Left ventricle myocardium inferior (tissue), 1 donor: ENCODE measurements at places on chromosomes 4 and X. TPM values are rescaled to one million over a fixed set of nuclear protein-coding genes. Genes with fewer than 3 reads are reported as not detected.

- H3K27me3 ChIP-seq, result no peaks in the 10 kb centered on the region
- no peak for DNase-seq
- no peak overlapping the region for H3K27ac ChIP-seq
- H3K4me1 ChIP-seq, result peaks cover 5% of the 10 kb centered on the region
- H3K36me3 ChIP-seq, result peaks cover 33% of the 10 kb centered on the region
- no peak overlapping the region for H3K4me3 ChIP-seq
These were observed 77.1 kb downstream of the TBCK start for GRCh38 chr4:106238820-106239420.

- H3K27ac ChIP-seq, result no peak overlapping the region
- no peak overlapping the region for H3K4me3 ChIP-seq
- H3K36me3 ChIP-seq, result no peaks in the 10 kb centered on the region
- H3K27me3 ChIP-seq, result no peaks in the 10 kb centered on the region
- no peak for DNase-seq
These were observed 65.8 kb downstream of the BCOR start for GRCh38 chrX:40031911-40032310.

- peaks cover 49% of the 10 kb centered on the region for H3K27me3 ChIP-seq
- no peaks in the 10 kb centered on the region for H3K36me3 ChIP-seq
- H3K27ac ChIP-seq, result no peak overlapping the region
These were observed 118.4 kb downstream of the CPZ start for GRCh38 chr4:8710946-8711345.

STPG2 gene
- total RNA-seq, result not detected
